Left ventricle myocardium superior (tissue), 1 donor: ENCODE measurements at places on chromosomes 4 and X.

GRCh38 chrX:83508526-83509253, 600 bp downstream of the POU3F4 start:
- no peak for DNase-seq

DNA sequence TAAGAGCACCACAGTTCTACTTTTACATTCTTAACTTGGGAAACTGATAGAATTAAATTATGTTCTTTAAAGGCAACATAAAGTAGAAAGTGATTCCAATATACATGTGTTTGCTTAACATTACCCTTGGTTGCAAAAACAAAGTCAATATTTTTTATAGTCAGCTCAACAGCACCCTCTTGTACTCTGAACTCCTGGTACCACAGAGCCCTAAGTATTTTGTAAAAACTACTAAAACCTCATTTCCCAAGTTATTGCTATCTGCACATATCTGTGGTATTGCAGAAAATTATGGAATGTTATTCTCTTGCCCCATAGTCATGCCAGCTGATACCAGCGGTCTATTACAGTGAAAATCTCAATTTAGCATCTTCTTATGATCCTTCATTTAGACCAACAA, 2.9 kb downstream of the KIF4A start:
- no peak for DNase-seq

- DNase-seq = no peak
Observed at GRCh38 chrX:12986164-12986779, 11.4 kb downstream of the TMSB4X start.

DNA sequence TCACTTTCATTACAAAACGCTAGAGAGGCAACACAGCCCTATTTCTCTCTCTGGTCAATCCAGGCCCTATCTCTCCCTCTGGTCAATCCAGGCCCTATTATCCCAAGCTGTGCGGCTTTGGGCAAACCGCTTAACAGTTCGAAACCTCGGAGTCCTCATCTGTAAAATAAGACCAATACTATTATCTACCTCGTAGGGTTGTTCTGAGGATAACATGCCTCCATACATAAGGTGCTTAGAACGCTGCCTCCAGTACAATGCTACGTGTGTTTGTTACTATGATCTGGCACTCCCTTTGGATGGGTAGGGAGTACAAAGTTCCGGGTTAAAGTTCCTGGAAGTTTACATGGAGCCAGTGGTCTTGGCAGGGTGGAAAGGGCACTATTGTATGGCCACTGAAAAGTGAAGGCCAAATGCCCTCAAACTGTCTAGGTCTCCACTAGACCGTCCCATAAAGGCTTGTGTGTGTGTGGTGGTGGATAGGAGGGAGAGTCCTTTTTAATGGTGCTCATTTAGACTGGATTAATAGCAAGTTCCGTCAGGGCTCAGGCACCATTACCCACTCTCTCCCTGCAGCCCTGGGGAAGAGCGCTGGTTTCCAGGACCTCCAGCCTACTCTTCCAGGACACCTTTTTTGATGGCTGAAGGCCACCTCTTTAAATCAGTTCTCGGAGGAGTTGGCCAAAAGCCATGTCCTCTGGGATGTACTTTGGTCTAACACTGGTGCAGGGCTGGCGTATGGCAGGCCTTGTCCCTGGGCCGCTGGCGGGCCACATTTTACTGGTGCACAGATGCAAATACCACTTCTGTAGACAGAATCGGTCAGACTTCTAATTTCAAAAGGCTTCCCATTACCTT, 75.6 kb upstream of the BCOR start:
- DNase-seq = no peak

DNA sequence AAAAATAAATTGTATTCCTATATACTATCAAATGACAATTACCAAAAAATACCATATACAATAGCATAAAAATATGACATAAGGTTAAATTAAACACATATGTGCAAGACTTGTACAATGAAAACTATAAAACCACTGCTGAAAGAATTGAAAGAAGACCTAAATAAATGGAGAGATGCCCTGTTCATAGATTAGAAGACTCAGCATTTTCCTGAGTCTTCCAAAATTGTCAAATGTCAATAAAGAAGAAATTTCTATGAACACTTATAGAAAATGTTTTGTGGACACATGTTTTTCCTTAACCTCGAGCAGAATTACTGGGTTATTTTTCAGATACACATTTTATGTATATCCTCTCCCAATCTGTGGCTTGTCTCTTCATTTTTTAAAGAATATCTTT, 103.1 kb upstream of the DCLK2 start:
- no peak for DNase-seq
